D341Med (cell line): ENCODE measurements at places on chromosomes 16 and 17.

DNA sequence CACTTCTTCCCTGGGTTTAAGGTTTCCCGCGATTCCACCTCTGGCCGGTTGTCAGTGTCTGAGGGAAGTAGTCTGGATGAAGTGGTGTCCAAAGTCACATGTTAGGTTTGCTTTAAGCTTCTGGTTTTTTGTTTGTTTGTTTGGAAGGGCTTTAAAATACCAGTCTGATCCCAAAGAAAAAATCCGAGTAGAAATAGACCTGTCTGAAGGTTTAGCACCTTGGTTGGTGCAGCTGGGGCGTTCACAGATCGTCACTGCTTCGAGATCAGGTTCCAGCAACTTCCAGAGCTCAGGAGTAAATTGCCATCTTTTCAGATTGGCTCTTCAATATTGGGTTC, 567 bp downstream of the TMEM97 start:
- no peak for DNase-seq

DNA sequence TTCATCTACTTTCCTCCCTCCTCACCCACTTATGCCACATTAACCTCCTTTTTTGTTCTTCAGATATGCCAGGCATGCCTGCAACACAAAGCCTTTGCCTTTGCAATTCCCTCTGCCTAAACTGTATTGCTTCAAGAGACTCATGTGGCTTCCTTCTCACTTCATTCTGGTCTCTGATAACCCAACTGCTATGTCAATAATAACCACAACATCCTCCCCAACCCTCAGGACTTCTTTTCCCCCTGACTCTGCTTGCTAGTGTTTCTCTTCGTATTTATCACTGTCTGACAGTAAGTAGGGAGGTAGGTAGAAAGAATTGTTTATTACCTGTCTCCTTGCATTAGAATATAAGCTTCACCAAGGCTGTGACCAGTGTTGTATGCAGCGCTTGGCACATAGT, 22.4 kb downstream of the RBL2 start:
- DNase-seq: no peak

DNA sequence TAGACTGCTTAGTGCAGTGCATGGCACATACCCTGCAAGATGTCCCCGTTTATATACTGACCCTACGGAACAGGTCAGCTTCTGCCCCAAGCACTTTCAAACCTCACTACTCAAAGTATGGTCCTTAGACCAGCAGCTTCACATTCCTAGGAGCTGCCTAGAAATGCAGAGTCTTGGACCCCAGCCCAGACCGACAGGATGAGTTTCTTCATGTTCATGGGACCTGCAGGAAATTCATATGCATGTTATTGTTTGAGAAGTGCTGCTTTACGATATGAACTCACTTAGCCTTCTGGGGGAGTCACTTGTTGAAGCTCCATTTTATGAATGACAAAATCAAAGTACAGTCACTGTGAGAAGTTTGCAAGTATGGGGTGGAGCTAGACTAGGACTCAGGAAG, 82.6 kb downstream of the DYNLRB2 start:
- DNase-seq: no peak

DNA sequence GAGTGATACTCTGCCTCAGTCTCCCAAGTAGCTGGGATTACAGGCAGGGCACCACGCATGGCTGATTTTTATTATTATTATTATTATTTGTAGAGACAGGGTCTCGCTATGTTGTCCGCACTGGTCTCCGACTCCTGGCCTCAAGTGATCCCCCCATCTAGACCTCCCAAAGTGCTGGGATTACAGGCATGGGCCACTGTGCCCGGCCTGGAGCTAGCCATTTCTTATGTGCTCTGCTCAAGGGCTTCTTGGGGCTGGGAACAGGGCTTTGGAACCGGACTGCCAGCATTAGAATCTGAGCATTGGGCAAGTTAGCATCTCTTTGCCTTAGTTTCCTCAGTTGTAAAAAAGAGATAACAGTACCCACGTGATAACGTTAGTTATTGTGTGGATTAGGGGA, 111.3 kb downstream of the C16orf78 start:
- DNase-seq: no peak

- no peak for DNase-seq
These were observed 4.2 kb upstream of the NDRG4 start for GRCh38 chr16:58495521-58496331.
